Right hindlimb (tissue), 1 donor: ENCODE measurements at places on chromosomes 3 and 15.

DNA sequence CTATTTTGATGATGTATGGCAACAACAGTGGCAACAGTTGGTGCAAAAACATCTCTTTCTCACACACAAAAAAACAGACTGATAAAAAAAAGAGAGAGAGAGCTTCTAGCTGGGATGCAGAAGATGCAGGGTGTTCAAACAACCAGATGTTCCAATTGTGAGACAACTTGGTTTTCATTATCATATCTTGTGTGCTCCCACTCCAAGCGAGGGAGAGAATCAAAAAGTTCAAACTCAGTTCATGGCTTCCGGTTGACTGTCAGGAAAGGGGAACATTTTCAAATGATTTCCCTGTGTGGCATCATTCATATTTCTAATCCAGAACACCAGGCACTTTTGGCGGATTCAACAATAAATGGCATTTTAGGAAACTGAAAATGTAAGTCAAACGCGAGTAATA lies 72.1 kb downstream of the RSL24D1 start:
- no peak for DNase-seq

- peak; percentile 15 for DNase-seq
Observed at GRCh38 chr15:74399511-74400312, 32.3 kb upstream of the CYP11A1 start.

DNA sequence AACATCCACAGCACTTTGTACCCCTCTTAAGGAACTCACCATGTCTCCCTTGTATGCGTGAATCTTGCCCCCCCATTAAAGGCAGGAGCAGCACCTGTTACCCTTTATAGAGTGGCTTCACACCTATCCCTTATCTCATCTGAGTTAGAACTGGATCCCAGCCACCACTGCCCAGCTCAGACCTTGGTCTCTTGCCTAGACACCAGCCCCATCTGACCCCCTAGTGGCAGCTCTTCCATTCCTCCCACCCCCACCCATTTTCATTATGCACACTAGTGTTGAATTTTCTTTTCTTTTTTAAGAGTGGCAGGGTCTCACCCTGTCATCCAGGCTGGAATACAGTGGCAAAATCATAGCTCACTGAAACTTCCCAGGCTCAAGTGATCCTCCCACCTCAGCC lies 3.2 kb upstream of the ZFYVE19 start:
- no peak for DNase-seq

GRCh38 chr15:77706482-77707244 lies 74.0 kb upstream of the LINGO1 start:
- no peak for DNase-seq

DNA sequence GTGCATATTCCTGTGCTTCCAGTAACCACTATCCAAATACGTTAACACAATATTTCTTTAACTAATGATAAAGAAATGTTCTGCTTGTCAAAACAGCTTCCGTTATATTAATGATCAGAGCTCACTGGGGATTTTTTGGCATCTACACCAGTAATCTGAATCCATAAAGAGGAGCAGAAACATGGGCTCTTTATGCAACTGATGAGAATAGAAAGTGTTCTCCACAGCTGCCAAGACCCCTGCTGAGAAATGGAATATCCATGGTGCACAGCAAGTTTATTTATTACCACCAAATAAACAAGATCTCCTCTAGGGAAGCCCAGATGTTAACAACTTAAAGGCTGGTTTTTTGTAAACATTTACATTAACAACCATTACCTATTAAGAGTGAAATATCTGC lies 54.5 kb downstream of the ALDH1A2 start:
- DNase-seq = peak; percentile 35

- DNase-seq = no peak
Observed at GRCh38 chr15:62618432-62618831, 424.1 kb upstream of the TPM1 start.

GRCh38 chr3:42501681-42502428 lies 588 bp upstream of the VIPR1 start:
- no peak for DNase-seq

DNA sequence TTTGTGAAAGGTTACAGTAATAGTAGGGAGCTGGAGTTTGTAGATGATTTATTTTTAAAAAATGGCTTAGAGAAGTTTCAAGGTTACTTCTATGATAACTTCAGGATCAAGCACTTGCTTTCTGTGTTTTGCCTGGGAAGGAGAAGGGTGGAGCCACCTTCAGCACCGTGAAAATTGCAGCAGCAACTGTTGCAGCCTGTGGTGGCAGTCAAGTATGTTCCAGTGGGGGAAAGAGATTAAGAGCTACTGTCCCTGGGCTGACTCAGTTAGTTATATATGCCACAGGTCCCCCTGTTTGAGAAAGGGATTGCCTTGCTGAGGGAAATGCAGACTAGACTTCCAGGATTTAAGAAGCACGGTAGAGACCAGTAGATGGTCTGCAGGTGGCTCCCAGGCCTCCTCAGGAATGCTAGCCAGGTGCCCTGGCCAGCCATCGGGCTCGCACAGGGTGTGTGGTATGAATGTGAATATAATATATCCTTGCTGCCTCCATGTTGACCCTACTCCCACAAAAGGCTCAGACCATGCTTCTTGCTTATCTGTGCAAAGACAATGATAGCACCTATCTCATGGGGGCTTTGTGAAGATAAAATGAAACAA lies 389.5 kb downstream of the CACNA2D3 start:
- DNase-seq = no peak

DNA sequence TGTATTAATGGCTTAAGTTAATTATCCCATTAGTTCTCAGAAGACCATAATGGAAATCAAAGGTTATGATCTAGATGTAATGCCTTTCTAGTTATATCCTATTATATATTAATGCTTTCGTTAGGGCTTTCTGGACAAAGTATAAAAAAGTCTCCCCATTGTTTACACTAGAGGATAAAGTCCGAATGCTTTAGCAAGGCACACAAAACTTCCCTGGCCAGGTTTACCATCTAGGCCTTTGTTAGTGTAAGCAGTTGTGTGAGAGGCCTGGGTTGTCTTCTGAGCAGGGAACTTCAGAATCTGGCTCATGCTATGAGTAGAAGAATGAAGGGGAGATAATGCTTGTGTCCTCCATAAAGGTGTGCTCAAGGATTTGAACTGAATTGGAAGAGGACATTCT lies 106.3 kb upstream of the MEIS2 start:
- DNase-seq = no peak

- no peak for DNase-seq
Observed at GRCh38 chr3:12396471-12396870, 87.8 kb upstream of the TSEN2 start.

GRCh38 chr15:39963786-39964185 lies 29.9 kb downstream of the EIF2AK4 start:
- no peak for DNase-seq

GRCh38 chr3:39907981-39908380 lies 98.6 kb downstream of the MYRIP start:
- peak; percentile 19 for DNase-seq

- DNase-seq = no peak
Observed at GRCh38 chr15:56248311-56248992, 4.8 kb upstream of the RFX7 start.

GRCh38 chr3:161386991-161387770 lies 15.9 kb upstream of the SPTSSB start:
- DNase-seq = no peak

DNA sequence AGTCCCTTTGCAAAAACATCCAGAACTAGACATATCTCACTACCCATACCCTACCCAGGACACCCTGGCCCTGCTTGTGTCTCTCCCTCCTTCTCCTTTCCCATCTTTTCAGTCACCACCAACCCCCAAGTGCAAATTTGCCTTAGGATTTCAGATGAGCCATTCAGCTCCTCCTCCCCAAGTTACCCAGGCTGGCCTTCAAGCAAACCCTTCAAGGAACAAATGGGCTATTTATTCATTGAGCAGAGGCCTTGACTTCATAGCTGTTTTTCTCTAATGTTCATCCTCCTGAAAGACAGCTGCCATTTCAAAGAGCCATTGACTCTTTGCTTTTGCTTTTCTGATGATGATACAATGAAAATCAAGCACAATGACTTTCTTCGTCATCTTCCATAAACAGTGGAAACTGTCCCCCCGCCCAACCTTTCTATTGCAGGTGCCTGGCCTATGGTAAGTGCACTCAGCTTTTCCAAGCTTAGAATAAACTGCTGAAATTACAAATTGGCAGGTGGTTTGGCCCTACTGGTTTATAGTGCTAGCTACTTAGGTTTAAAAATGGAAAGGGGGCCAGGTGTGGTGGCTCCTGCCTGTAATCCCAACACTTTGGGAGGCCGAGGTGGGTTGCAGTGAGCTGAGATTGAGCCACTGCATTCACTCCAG lies 26.1 kb upstream of the KLHL6 start:
- DNase-seq = no peak

GRCh38 chr15:90039996-90040395 lies 38.9 kb downstream of the ZNF710 start:
- peak; percentile 4 for DNase-seq

DNA sequence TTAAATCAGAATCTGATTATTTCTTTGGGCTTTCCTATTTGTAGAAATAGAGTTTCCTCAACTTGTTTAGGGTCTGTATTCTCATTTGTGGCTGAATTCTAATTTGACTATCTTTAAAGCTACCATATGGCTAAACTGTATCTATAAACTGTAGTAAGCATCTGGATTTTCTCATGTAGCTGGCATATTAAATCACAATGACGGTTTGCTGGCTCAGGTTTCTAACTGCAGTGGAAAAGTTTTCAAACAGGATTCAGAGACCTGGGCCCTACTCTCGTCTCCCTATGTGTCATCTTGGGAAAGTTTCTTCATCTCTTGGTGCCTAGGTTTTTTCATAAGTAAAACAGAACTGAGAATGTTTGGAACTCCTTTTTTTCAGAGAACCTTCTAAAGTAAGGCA lies 68.3 kb downstream of the GALK2 start:
- peak; percentile 61 for DNase-seq

DNA sequence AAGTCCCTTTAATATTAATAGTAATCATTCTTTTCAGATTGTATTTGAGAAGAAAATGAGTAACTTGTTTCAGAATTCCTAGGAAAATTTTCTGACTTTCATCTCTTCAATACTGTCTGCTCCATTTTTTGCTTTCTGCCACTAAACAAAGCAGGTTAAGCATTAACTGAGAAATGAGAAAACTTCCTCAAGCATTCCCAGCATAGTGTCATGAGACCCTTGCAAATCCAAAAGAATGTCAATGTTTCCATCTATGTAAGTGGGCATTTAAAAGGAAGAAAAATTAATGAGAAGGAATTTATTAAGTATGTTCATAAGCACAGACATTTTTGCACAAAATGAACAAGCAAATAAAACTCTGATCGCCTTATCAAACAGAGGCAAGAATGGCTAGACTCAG lies 148.0 kb upstream of the STRIT1 start:
- DNase-seq = no peak

DNA sequence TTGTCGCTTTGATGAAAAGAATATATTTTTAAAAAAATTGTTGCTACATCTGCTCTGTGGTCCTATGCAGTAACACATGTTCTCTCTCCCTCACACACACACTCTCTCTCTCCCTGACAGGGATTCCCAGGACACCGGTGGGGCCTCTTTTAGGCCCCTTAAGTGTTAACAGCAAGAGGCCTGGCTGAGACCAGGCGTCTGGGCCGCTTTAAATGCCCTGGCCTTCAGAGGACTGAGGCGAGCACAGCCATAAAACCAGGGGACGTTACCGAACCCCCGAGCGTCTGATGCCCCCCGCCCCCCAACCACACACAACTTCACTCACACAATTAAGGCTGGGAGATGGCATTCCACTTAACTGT lies 1.7 kb downstream of the BNC1 start:
- peak; percentile 24 for DNase-seq

DNA sequence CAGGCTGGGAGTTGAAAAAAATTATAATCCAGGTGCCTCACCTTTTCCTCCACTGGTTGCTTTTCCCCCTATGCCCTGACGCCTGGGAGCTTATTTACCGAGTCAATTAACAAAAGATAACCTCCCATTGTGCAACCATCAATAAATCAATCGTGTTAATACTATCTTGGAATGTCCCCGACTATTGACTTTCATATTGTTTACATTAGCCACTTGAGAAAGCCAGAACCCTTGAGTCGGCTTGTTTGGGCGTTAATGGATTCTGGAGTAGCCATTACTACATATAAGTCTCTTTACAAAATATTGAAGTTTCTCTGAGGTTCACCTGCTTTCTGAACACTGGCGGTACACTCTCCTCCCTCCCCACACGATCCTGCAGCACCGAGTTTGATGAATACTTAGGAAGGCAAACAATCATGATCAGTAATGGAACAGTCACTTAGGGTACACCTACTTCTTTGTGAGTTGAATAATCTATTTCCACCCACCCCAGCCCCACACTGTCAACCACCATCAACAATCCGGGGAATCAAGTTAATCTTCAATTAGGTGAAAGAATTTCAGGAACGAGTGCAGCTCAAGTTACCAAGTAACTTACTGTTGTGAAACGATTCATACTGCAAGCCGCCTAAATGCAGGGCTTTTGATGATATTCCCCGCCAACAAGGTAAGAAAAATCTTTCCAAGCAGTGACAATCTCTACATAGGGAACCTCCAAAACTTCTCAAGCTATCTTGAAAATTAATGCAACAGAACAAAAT lies 159.3 kb upstream of the NR2F2 start:
- DNase-seq = no peak

DNA sequence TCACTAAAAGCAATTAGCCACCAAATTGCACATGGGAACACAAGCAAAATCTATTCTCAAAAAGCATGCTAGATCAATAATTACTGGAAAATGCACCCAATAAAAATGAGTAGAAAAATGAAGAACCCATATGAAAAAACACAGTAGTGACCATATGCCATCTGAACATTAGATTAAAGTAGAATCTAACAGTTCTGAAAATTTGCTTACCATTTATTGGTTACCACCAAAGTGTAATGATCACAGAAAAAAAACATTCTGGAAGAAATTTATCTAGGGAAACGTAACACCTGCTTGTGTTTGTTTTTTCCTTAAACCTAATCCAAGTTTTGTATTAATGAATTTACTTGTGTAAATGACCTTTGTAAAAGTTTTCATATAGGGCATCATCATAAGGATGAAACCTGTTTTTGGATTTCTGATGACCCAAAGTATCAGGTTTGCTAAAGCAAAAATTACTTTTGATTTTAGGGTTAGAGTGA lies 37.6 kb upstream of the AADAC start:
- no peak for DNase-seq

- no peak for DNase-seq
Observed at GRCh38 chr15:68211656-68212320, 6.7 kb upstream of the CALML4 start.

- DNase-seq = no peak
Observed at GRCh38 chr3:69186575-69187093, 64.2 kb upstream of the LMOD3 start.

- DNase-seq = peak; percentile 24
Observed at GRCh38 chr15:41104234-41104633, 11.8 kb downstream of the INO80 start.

GRCh38 chr3:15286022-15286421 lies 46.4 kb downstream of the SH3BP5 start:
- no peak for DNase-seq

DNA sequence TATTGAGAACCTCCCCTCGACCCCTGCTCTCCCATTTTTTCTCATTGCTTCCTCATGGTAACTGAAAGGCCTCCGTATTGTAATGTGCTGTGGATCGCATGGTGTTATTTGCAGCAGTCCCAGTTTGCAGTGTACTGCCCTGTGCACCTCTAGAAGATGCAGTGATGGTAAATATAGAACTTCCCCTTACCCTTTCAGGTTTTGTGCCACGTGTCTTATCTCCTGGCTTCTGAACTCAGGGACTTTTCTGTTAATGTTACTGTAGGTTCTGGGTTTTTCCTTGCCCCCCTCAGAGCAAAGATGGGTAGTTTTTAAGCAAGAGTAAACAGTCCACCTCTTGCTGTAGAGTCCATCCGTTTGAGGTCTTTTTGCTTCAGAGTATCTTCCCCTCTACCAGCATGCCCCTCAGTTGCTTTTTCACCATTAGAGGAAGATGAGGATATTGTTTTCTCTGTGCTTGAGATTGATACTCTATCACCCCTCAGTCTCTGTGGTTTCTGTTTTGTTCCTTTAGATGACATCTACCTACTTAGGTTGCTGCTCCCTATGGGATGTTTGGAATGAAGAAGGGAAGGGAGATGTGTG lies 22.4 kb downstream of the CHD2 start:
- DNase-seq = no peak
